Kidney glomerular epithelial cell (primary cell): ENCODE measurements at places on chromosomes 11 and 22.

DNA sequence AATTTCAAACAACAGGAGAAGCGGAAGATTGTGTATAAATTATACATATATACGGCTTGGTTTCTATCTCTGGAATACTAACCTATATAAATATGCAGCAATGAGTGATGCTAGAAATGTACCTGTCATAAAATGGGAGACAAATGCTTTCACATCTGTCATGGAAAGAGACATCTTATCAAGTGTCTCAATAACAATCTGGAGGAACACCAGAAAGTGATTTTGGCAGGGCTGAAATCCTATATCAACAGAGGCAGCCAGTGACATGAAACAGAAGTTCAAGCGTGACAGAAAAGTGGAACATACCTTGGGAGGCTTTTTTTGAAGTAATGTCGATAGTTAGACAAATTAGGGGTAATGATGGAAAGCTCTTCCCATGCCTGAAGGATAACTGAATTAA, 834.6 kb downstream of the JRKL start:
- DNase-seq = no peak

- no peak for DNase-seq
Observed at GRCh38 chr22:33476716-33477115, 418.5 kb upstream of the SYN3 start.

DNA sequence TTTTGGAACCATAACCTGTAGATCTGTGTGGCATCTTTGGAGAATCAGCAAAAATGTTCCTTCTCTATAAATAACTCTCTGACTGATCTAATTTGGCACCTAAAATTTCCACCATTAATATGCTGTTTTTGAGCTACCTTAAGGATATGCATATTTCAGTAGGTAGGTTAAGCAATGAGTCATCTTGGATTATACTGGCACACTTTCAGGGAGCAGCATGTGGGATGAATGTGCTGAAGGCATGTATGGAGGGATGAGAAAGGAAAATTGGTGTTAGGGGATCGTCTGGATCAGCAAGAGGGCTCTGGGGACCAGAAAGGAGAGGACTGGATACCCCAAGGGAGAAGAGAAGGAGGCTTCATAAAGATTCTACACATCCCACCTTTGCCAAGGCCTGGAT, 44.6 kb upstream of the ELF5 start:
- DNase-seq = no peak

DNA sequence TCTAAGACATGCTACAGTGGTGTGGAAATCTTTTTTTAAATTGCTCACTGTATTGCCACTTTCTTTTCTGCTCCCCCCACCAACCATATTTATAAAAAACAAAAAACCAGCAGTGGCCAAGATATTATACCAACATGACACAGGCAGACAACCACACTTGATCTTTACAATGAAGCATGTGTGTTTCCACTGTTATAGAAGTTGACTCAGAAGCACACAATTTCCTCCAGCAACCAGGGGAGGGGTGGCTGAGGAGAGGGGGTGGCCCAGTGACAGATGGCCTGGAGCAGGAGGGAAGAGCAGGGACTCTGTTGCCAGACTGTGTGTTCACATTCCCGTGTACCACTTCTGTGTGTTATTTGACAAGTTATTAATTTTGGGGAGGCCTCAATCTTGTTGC, 14.8 kb downstream of the CD59 start:
- no peak for DNase-seq

DNA sequence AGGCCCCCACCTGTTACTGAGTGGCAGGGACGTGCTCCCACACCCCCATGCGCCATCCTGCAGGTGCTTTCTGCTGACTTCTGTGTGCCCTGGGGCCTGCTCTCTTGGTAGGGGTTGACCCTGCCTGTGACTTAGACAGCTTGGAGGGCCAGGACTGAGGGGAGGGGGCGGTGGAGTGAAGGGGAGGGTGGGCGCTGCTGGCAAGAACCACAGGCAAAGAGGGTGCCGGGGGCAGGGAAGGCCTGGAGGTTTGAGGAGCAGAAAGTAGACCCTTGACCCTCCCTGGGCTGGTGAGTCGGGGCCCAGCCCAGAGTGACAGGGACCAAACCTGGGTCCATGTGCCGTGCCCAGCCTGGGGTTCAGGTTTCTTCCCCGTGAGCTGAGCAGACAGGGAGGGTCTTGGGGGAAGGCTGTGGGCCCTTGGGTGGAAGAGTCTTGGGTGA, 17.8 kb downstream of the KCNQ1 start:
- no peak for DNase-seq

GRCh38 chr11:115912484-115912945, 408.3 kb upstream of the CADM1 start:
- DNase-seq = peak; percentile 23

- DNase-seq = no peak
Observed at GRCh38 chr11:132427611-132428010, 1057.2 kb downstream of the NTM start.
